ENCODE measurements at places on chromosomes 1 and 21.

GRCh38 chr1:184388319-184388889 is 1.6 kb downstream of the C1orf21 start:
- no peak for DNase-seq

- DNase-seq: no peak
These were observed 16.9 kb upstream of the GRHL3 start for GRCh38 chr1:24302209-24302611.

DNA sequence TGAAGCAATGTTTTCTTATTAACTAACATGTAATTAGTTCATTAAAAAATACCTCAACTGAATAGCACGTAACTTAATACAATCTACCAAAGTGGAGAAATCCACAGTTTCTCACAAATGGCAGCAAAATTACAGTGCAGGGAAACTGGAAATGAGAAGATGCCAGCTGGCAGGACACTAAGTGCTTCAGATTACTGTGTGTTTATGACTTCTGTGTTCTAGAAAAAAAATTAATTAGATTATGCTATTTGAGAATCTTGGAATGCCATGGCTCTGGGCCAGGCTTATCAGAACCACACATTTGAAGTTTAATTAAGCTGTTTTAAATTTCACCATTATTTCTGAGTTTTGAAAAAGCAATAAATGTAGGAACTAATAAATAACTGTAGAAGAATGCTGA is 357.6 kb downstream of the TGFB2 start:
- no peak for DNase-seq

DNA sequence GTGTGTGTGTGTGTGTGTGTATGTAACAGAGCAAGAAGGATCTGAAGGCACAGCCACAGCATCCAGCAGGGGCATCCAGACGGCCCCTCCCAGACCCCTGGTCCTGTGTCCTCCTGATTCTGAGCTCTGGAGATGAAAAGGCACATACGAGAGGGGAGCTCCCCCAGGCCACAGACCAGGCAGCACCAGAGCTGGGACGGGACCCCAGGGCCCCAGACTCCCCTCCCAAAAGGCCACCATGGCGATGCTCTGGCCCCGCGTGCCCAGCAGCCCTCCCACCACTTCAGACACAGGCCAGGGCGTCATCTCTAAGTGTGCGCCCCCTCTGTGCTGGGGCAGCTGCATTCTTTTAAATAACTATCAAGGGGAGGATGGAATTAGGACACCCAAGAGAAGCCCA is 245.8 kb downstream of the MATN1 start:
- no peak for DNase-seq

DNA sequence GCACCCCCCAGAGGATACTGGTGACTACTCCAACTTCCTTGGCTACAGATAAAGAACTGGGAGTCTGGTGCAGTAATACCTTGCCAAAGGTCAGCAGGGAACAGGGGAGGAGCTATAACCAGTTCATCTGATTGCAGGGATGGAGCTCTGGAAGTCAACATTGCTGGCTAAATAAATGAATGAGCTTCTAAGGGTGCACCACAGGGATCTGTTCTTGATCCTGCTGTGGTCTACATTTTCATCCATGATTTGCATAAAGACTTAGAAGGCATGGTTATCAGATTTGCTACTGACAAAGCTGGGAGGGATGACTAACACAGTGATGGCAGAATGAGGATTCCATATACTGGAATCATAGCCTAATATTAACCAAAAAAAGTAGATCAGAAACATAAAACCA is 18.3 kb downstream of the PLEKHA6 start:
- DNase-seq: no peak

DNA sequence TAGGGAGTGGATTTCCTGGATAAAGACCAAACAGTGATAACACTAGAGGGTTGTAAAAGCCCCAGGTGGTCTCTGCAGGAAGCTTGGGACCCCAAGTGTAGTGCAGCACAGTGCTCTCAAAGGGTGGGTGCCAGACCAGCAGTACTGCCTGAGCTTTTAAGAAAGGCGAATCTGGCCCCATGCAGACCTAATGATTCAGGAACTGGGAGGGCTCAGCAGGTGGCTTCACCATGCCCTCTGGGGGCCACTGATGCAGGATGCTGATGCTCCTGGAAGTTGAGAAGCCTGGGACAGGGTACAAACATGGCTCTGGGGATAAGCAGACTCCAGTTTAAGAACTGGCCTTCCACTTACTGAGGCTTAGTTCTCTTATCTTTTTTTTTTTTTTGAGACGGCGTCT is 29.1 kb upstream of the NEK2 start:
- DNase-seq: no peak

DNA sequence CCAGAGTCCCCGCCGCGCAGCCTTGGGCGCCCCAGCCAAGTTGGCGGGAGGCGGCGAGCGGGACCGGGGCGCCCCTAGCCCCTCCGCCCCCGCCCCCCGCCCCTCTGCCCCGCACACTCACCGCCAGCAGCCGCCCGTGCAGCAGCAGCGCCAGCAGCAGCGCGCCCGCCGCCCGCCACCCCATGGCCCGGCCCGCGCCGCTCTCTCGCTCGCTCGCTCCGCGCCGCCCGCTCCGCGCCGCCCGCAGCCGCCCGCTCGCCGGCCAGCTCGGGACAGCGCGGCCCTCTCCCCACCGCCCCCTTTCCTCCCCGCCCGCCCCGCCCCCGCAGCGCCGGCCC is at the start of gene HSPG2:
Gene HSPG2, minus strand, starts transcription at position 277 of the 338 bp plus-strand sequence. Its CDS starts 93 bp downstream, at position 184.
- DNase-seq: no peak

DNA sequence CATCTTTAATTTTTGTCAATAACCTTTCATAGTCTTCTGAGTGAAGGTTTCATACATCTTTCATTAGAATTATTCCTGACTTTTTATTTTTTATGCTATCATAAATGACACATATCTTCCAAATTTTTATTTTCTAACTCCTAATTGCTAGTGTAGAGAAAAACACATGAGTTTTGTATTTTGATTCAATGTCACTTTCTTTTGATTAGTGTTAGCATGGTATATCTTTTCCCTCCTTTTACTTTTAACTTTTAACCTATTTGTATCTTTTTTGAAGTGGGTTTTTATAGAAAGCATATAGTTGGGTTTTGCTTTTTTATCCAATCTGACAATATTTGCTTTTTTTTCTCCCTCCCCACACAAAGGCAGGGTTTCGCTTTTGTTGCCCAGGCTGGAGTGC is 43.2 kb downstream of the SDCCAG8 start:
- DNase-seq: no peak

DNA sequence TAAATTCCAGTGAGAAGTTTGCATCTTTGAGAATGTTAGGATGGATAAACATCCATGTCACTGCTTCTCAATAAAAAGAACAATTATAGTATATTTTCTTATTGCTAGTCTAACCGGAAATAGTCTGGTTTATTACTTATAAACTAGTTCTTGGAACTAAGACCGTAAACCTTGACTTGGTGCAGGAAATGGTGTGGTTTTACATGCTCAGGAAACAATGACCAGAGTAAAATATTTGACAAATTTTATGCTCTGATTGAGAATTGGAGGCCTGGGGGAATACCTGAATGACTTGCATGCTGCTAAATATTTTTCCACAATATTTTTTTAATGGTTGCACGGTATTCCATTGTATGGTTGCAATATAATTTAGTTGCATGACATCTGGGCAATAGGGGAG is 76.3 kb downstream of the XCL2 start:
- no peak for DNase-seq

- DNase-seq: no peak
These were observed 52.7 kb downstream of the DIRAS3 start for GRCh38 chr1:67997746-67998145.

DNA sequence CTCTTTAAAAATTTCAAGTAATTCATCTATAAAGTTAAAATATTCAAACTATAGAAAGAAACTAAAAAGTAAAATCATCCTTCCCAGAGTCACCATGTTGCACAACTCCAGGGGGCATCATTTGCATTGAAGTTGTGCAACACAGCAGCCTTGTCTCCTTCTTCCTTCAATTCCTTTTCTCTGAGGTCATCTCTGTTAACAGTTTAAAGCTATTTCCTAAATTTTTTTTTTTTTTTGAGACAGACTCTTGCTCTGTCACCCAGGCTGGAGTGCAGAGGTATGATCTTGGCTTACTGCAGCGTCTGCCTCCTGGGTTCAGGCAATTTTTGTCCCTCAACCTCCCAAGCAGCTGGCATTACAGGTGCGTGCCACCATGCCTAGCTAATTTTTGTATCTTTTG is 7.1 kb downstream of the RHBG start:
- DNase-seq: no peak

GRCh38 chr1:242228991-242229390 is 230.1 kb upstream of the MAP1LC3C start:
- no peak for DNase-seq

DNA sequence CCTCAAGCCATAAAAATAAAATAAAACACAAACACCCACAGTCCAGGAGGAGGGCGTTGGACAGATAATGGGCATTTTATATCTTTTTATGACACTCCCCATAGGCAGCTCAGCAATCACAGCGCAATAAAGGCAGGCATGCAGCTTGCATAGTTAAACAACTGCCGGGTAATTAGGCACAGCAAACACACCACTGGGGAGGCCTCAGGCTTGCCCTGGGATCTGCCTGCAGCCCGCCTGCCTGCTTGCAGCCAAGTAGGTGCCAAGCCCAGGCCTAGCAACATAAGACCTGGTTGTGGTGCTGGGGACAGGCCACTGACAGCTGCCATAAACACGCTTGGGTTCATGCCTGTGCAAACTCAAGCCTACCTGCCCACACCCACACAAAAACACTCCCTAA is 54.2 kb downstream of the DMAP1 start:
- no peak for DNase-seq

DNA sequence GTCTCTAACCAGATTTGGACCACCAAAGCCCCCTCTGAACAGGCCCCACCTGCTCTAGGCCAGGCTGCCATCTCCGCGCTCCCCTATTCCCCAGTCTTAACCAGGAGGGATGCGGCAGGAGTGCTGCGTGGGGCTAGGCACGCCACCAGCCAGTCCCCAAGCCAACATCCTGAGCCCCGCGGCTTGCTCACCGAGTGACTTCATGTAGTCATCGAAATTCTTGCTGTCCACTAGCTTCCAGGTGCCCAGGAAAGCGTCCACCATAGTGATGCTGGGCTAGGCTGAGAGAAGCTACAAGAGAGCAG is 173 bp downstream of the FABP3 start:
- DNase-seq: no peak

DNA sequence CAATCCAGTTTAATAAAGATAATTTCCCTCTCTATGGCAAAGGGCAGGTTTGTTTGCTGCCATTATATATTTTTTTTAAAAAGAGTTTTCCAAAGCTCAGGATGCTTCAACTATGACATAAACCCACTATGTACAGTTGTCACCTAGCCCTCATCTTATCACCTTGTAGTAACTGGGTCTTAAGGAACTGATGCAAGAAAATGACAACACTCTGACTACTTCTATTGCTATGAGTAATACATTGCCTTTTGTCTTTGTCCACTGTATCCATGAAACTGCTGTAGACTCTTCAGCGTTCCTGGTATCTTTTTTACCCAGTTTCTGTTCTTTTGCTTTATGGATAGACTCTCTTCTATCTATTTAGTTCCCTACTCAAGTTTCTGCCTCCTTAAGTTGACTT is 586.5 kb downstream of the NEGR1 start:
- DNase-seq: no peak

DNA sequence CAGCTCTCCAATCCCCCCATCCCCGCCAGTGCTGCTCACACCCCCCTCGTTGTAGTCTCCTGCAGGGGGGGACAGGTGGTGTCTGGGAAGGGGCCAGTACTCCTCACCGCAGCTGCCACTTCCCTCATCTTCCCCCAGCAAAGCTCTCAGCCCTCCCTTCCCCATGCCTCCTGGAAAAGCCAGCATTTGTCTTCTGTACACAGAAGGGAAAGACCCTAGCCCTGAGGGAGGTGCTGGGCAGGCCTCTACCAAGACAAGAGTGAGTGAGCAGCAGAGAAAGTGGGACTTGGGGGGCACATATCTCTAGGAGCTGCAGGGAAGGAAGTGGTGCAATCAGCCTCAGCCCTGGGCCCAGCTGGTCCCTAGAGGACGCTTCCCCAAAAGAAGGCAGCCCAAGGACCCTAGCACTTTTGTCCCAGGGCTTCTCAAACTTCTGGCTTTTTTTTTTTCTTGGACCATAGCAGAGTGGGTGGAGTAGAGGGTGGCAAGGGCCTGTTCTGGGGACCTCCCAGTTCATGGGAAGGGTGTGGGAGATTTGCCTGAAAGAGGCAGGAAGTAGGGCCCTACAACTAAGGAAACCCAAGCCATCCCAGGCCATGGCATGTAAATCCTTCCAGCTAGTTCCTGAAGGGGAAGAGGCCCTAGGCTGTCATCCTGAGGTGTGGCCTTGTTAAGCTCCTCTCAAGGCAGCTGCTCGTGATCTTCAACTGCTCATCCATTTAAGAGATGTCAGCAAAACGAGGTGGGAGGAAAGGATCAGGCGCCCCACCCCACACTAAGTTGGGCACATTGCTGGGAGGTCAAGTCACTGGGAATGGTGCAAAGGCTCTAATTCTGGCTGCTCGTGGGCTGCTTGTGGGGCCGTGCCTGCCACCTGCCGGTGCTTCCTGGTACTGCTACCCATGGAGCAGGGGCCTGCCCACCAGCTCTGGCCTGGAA is 12.6 kb downstream of the ZC3H12A start:
- peak; percentile 82 for DNase-seq

GRCh38 chr1:998745-998994 is 1.2 kb downstream of the HES4 start:
- DNase-seq: no peak

- no peak for DNase-seq
These were observed 6.2 kb downstream of the ARHGEF16 start for GRCh38 chr1:3460672-3461131.

DNA sequence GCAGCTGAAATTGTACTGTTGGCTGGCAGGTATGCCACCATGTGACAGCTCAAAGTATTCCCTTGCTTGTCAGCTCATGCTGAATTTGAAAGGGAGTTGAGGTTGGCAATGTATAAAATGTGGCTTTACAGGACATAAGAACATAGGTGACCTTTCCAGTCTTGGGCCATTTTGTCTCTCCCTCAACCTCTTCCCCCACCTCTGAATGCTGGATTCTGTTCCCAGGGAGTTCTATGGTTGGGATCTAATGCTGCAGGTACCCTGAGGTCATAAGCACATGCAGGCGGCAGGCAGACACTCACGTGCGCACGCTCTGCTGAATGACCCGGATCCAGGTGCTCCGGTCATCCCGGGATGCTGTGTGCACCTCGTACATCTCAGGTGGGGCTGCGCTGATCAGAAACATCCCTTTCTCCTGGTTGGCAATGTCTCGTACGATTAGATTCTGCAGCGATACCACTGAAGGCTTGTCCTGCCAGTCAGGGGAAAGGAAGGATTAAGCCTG is 16.0 kb downstream of the RXFP4 start:
- DNase-seq: no peak

DNA sequence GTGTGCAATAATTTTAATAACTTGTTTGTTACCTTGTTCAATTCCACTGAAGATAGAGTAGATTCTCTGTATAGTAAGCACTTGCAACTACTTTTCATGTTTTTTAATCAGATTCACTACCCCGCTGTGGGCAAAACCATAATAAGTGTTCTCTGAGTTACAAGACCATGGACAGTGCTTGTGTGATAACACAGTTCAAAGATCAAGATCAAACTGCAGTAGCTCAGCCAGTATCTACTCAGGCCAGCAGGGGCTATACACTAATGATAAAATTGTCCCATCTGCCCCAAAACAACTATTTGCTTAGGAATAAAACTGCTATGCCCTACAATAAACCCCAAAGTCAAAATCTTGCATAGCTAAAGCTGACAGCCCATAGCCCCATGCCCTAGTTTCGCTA is 129.6 kb downstream of the LRRC7 start:
- DNase-seq: no peak

GRCh38 chr1:41682845-41683625 is 198.6 kb upstream of the EDN2 start:
- no peak for DNase-seq

GRCh38 chr21:43944078-43944633 is 68.0 kb upstream of the TRAPPC10 start:
- no peak for DNase-seq

GRCh38 chr1:18938707-18939070 is 17.8 kb downstream of the IFFO2 start:
- DNase-seq: no peak

All from activated CD4-positive, alpha-beta T cell treated with anti-CD3 and anti-CD28 coated beads for 4 hours (primary cell).